Neural cell (in vitro differentiated cells): ENCODE measurements at places on chromosomes 3 and 15. TPM values are rescaled to one million over a fixed set of nuclear protein-coding genes. Genes with fewer than 3 reads are reported as not detected.

Gene GABRG3
- polyA plus RNA-seq, result 0.80 and 1.2 TPM in 2 replicates

Gene SAMD7
- polyA plus RNA-seq, result not detected in 2 replicates

Gene FSIP1
- polyA plus RNA-seq, result 3.8 and 4.1 TPM in 2 replicates

Gene GOLGA8T
- not detected in 2 replicates for polyA plus RNA-seq
